ENCODE measurements at places on chromosomes 13 and 19.

DNA sequence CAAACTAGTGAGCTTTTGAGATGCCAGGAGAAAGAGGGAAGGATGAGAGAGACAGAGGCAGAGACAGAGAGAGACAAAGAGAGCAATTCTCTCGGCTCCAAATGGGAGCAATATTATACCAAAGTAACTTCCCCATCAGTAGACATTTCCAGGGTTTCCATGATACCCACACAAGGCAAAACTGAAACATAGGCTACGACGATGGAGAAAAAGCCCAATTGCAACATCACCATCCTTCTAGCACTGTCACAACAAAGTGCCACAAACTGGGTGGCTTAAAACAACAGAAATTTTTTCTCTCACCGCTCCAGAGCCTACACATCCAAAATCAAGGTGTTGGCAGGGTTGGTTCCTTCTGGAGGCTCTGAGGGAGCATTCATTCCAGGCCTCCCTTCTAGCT lies 81.4 kb downstream of the KCTD12 start:
- DNase-seq: no peak

DNA sequence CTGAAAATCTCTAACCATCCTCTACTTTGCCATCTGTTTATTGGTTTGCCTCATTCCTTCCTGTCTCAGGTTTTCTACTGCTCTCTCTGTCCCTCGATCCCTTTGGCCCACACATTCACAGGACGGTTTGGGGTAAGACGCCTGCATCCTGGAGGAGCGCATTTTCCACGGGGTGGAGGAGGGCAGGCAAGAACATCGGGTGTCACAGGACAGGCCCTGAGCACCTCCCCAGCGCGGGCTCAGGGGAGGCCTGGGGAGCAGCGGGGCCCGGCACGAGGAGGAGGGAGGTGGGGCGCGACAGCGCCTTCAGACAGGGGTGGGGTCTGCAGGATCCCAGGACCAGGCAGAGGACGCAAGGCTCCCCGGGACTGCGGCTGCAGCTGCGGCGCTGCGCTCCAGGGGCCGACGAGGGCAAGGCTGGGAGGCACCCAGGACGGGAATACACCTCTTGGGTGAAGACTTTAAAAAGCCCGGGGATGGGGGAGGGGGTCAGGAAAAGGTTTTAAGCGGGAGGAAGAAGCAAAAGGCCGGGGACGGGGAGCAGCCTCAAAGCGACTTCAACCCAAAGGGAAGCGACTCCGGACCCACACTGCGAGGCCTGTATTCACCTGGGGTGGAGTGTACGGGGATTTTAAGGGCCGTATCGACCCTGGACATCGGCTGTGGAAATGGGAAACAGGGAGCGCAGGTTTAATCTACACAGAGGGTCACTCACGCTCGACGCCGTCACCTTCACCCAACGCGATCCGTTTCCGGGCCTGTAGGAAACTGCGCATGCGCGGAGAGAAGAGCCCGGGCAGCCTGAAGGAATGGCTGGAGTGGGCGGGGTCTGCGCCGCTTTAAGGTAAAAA lies at the start of gene ZNF415:
TSS of gene ZNF415 (minus strand) at position 770 of the 851 bp plus-strand sequence. CDS start 10,234 bp downstream, outside the sequence.
- peak; percentile 11 for DNase-seq

DNA sequence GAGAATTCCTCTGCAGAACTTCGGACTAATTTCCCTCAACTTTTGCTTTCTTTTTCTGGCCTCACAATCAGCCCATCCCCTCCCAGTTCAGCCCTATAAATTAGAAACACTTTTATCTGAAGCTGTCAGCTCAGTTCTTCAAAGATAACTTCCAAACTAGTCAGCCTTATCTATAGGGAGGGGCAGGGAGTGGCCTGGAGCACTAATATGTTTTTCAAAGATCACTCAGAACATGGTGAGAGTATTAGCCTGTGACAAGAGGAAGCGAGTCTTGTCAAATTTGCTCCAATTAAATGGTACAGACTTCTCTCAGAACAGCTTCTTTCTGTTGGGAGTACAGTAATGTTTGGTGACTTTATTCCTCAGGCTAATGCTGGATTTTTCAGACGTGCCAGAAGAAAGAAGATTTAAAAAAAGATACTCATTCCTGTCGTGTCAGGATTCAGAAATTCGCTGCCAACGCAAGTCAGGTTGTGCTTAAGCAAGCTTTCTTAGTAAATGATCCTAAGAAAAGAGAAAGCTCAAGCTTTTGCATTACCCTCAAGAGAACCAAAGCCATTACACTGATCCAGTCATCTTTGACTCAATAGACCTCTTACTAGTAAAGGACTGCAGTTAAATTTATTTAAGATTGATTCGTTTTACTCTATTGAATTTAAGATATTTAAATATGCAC lies 1033.6 kb downstream of the SLITRK5 start:
- no peak for DNase-seq

DNA sequence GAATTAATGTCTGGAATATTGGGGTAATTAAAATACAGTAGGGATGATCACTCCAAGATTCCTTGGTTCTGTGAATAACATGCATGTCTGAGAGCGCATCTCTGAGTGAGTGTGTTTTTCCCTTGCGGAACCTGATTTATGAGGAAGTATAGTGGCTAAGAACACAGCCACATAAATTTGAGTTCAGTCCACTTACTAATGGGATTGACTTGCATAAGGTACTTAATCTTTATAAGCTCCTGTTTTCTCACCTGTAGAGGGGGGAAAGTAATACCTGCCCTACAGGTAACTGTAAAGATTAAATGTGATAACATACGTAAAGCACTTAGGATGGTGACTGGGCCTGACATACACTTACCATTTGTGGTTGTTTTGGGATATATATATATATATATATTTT lies 60.8 kb downstream of the KLF5 start:
- no peak for DNase-seq

- DNase-seq: no peak
These were observed 699 bp downstream of the MEGF8 start for GRCh38 chr19:42325896-42326771.

DNA sequence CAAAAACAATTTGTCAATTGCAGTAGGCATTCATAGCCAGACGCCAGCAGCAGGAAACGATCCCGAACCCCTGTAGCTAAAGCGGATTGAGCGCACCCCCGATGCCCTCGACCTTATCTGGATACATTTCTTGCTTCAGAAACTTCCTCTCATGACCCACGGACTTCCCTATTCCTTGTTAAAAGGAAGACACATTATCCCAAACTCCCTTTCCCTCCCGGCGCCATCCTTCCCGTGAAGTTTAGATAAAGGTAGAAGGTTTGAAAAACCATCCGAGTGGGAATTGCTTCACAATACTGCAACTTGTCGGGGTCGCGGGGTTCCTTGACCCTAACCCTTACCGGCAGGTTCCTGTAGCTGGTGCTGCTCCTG lies 977 bp downstream of the PCDH20 start:
- no peak for DNase-seq

- no peak for DNase-seq
These were observed 4.4 kb downstream of the WDR18 start for GRCh38 chr19:988510-988909.

- peak; percentile 47 for DNase-seq
These were observed 84.0 kb downstream of the MZT1 start for GRCh38 chr13:72643311-72643989.

- no peak for DNase-seq
These were observed 1202.0 kb downstream of the EFNB2 start for GRCh38 chr13:105333416-105333815.

DNA sequence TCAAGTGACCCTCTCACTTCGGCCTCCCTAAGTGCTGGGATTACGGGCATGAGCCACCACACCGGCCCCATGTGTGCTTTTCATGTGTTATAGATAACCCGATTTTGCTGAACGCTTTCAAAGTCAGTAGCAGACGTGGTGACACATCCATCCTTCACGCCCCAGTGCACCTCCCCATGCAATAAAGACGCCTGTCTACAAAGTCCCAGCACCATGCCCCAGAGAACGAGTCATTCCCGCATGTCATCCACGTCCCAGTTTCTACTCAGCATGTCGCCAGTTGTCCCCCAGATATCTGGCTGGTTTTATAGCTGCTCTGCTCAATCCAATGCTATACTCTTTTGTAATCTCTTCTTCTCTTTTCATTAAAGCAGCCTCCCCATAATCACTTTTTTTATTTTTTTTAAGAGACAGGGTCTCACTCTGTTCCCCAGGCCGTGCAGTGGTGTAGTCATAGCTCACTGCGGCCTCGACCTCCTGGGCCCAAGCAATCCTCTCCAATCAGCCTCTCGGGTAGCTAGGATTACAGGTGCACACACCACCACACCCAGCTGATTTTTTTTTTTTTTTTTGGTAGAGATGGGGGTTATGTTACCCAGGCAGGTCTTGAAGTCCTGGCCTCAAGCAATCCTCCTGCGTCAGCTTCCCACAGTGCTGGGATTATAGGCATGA lies 42.5 kb downstream of the DNM2 start:
- peak; percentile 24 for DNase-seq

DNA sequence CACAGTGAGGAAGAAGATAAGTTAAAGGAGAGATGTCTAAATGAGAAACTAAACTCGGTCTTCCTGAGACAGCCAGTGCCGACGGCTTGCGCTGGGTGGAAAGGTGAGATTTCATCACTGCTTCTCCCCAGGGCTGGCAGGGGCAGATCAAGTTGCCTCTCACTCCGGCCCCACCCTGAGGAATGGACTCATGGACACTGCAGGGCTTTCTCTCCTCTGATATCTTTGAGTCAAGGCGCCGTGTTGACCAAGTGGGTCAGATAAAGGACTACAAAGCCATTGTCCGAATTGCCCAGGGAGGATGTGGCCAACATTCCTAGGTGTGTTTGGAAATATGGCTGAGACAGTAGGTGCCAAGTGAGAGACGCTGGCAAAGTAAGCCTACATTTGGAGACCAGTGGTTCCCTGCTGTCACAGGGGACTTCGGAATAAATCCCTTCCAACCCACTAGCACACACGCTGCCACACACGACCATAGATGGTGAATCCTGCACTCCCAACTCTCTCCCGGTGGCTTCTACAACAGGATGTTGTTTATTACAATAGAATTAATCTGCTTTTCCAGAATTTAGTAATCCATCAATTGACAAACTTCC lies 156.5 kb upstream of the TSC22D1 start:
- no peak for DNase-seq

GRCh38 chr13:46396341-46396740 lies 9.3 kb upstream of the RUBCNL start:
- no peak for DNase-seq
